ENCODE measurements at places on chromosomes 12 and 14.

GRCh38 chr12:96261557-96261956 lies 67.4 kb downstream of the ELK3 start:
- DNase-seq = no peak

GRCh38 chr12:89353823-89354611 lies 1.7 kb upstream of the DUSP6 start:
- DNase-seq = peak; percentile 83

DNA sequence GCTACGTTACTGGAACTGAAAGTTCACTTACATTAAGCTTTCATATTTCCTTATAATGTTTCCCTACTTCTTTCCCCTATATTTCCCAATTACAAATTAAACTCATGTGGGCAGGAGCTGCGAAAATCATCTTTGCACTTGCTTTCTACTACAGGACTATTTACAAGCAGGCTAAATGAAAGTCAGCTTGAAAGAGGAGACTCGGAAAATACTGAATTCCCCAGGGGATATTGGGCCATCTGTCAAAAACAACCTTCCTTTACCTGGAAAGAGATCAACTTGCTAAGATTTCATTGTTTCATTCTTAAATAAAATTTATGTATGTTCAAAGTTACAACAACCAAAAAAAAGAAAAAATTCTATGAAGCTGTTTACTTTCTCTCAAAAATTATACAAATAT lies 92.8 kb upstream of the BBS10 start:
- peak; percentile 27 for DNase-seq

GRCh38 chr14:90569201-90569600 lies 172.4 kb downstream of the CALM1 start:
- DNase-seq = no peak

DNA sequence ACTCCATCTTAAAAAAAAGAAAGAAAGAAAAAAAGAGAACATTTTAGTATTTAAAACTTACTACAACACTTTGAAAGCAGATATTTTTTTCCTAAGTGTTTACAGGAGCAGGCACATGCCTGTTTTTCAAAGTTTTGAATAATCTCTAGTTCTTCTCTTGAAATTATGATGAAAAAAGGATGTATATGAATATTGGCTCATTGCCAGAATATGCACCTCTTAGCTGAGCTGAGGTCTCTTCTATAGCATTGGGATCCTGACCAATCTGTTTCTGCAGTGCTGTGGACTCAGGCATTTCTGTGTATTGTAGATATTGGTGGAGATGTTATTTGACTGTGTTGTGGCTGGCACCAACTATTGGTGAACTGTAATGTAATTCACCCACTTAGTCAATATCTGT lies 15.0 kb downstream of the TECPR2 start:
- DNase-seq = no peak

GRCh38 chr12:107622001-107622400 lies 63.6 kb upstream of the PWP1 start:
- DNase-seq = no peak

Data from eye (tissue), 1 donor.